ENCODE measurements at places on chromosomes 3 and 15. TPM values are rescaled to one million over a fixed set of nuclear protein-coding genes. Genes with fewer than 3 reads are reported as not detected.

TUBGCP4 gene
- 32.3 TPM for total RNA-seq

IGSF11 gene
- 0.52 TPM for total RNA-seq

TAGLN3 gene
- 0.56 TPM for total RNA-seq

NPAP1 gene
- not detected for total RNA-seq

- ATAC-seq: no peak
These were observed 88.1 kb downstream of the MECOM start for GRCh38 chr3:169575381-169575780.

DNA sequence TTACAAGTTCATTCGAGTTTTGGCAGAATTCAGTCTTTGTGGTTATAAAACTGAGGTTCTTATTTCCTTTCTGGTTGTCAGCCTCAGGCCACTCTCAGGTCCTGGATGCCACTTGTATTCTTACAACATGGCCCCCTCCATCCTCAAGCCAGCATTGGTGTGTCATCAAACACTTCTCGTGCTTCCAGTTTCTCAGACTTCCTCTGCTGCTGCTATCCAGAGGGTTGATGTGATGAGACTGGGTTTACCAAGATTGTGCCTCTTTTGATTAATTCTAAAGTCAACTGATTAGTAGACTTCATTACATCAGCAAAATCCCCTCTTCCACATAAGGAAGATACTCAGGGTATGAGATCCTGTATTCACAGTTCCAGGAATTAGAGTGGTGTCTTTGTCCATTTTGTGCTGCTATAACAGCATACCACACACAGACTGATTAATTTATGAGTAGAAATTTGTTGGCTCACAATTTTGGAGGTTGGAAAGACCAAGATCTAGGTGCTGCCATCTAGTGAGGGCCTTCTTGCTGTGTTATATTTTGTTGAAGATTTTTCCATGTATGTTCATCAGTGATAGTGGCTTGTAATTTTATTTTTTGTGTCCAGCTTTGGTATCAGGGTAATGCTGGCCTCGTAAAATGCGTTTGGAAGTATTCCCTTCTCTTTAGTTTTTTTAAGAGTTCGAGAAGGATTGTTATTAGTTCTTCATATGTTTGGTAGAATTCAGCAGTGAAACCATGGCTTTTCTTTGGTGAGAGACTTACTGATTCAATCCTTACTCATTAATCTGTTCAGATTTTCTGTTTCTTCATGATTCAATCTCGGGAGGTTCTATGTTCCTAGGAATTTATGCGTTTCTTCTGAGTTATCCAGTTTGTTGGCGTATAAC, 11.1 kb downstream of the LRCH3 start:
- peak; percentile 80 for ATAC-seq

- ATAC-seq: no peak
These were observed 25.2 kb downstream of the PLXNB1 start for GRCh38 chr3:48404440-48405342.

DNA sequence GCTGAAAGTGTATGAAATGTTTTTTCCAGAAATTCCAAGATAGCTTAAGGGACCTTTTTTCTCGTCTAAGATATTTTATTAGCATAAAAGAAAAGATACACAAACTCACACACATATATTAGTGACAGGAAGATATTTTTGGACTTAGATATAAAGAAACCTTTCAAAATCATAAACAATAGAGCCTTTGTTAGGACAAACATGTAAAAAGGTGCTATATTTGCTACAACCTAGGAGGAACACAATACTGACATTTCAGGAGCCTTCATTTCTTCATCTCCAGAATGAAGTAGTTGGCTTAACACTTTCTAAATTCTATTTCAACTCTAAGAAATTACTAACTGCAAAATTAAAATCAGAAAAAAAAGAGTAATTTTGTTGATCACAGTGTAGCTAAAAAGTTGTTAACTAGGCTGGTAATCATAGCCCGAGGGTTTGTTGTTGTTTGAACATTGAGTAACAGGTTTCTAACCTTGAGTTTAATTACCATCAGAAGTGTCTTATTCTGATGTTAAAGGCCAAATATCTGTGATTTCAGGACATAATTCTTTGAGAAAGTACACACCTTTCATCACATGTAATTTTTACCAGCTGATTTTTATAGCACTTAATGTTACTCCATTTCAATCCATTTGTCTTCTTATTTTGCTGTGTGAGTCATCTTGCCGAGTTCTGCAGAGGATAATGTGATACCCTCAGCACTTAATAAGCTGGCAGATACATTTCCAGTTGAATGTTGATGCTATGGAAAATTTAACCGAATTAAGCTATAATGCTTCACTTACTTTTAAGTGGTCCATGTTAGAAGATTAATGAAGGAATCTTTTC, 97.3 kb downstream of the MBNL1 start:
- ATAC-seq: no peak

DNA sequence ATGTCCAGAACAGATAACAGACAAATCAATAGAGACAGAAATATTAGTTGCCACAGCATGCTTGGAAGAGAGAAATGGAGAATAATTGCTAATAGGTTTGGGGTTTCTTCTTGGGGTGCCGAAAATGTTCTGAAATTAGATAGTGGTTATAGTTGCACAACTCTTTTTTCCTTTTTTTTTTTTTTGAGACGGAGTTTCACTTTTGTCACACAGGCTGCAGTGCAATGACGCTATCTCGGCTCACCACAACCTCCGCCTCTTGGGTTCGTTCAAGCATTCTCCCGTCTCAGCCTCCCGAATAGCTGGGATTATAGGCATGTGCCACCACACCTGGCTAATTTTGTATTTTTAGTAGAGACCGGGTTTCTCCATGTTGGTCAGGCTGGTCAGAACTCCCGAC, 163.3 kb downstream of the PLCH1 start:
- ATAC-seq: no peak

GRCh38 chr15:35252351-35252865, 167.3 kb upstream of the NANOGP8 start:
- no peak for ATAC-seq

DNA sequence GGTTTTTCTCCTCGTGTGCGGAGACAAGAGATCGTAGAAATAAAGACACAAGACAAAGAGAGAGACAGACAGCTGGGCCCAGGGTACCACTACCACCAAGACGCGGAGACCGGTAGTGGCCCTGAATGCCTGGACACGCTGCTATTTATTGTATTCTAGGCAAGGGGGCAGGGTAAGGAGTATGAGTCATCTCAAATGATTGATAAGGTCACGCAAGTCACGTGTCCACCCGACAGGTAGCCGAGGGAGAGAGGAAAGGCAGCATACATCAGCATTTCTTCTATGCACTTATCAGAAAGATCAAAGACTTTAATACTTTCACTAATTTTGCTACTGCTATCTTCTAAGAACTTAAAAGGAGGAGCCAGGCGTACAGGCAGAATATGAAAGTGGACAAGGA, 28.2 kb downstream of the MYL3 start:
- ATAC-seq: no peak

- ATAC-seq: no peak
These were observed 271.9 kb upstream of the GADL1 start for GRCh38 chr3:31166249-31166885.

DNA sequence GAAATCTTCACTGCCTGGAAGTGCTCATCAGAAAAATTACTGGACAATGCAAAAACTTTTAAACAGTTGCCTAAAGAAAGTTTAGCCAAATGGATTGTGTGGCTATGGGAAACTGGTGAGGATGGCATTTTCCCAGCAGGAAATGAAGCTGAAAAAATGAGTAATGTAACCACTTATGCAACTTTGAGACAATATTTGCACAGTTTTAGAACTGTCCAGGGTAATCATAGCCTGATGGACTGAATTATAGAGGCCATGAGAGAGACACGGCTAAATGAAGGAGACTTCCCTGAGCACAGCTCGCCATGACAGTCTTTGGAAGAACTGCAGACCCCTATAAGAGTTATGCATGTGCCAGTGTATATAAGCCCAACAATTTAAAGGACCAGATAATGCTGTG, 881.5 kb downstream of the VGLL3 start:
- no peak for ATAC-seq
